HuH-7 (cell line): ENCODE measurements at places on chromosomes 11 and 22.
A peak's percentile ranks its signal among the peaks of the same experiment; 100 is the strongest.

- DNase-seq, result peak; percentile 18
Measured at GRCh38 chr11:107563702-107564101, 1.8 kb downstream of the ALKBH8 start.

- no peak for DNase-seq
Measured at GRCh38 chr11:86063536-86063935, 5.3 kb downstream of the PICALM start.

- DNase-seq, result peak; percentile 58
Measured at GRCh38 chr22:26524870-26525269, 12.6 kb upstream of the TFIP11 start.

GRCh38 chr22:36355894-36356293 lies 31.9 kb downstream of the MYH9 start:
- DNase-seq, result no peak

DNA sequence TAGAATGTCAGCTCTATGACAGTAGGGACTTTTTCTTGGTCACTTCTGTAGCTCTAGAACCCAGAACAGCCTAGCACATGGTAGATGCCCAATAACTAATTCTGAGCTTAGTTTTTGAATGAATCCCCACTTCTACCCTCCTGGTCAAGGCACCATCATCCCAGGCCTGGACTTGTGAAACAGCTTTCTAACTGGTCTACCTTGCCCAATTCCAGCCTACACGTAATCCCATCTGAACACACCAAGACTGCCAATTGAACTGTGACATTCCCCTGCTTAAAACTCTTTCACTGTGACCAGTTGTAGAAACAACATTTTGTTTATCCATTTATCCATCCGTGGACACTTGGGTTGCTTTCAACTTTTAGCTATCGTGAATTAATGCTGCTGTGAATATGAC lies 6.1 kb upstream of the FOLR3 start:
- DNase-seq, result no peak

- no peak for DNase-seq
Measured at GRCh38 chr22:43098356-43098755, 9.2 kb upstream of the TTLL1 start.

GRCh38 chr11:115944596-115944995 lies 440.4 kb upstream of the CADM1 start:
- no peak for DNase-seq

DNA sequence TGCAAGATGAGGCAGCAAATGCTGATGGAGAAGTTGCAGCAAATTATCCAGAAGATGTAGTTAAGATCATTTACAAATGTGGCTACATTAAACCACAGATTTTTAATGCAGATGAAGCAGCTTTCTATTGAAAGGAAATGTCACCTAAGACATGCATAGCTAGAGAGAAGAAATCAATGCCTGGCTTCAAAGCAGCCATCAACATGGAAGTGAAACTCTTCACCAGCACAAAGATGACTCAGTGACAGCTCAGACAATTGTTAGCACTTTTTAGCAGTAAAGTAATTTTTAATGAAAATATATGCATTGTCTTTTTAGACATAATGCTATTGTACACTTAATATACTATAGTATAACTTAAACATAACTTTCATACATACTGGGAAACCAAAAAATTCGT lies 71.4 kb downstream of the FANCF start:
- DNase-seq, result no peak

DNA sequence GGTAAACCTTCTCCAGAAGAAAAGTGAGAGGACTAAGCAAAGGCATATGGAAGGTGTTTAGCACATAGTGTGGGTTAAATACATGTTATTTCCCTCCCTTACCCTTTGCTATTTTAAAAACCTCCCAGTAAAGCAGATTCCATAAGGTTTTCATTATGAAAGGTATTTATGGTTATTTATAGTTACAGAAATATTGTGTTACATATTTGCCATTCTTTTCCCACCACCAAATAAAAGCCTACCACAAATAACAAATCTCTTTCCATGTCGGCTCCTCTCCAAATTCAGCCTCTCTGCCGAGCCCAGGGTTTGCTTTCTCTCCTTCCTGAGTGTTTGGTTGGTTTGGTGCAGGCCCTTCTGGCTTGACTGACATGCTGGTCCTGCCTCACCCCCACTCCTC lies 64.4 kb downstream of the INSC start:
- DNase-seq, result no peak

GRCh38 chr11:95142431-95142830 lies 52.8 kb downstream of the ENDOD1 start:
- DNase-seq, result no peak

GRCh38 chr11:107927559-107927958 lies 689 bp upstream of the RAB39A start:
- DNase-seq, result no peak

DNA sequence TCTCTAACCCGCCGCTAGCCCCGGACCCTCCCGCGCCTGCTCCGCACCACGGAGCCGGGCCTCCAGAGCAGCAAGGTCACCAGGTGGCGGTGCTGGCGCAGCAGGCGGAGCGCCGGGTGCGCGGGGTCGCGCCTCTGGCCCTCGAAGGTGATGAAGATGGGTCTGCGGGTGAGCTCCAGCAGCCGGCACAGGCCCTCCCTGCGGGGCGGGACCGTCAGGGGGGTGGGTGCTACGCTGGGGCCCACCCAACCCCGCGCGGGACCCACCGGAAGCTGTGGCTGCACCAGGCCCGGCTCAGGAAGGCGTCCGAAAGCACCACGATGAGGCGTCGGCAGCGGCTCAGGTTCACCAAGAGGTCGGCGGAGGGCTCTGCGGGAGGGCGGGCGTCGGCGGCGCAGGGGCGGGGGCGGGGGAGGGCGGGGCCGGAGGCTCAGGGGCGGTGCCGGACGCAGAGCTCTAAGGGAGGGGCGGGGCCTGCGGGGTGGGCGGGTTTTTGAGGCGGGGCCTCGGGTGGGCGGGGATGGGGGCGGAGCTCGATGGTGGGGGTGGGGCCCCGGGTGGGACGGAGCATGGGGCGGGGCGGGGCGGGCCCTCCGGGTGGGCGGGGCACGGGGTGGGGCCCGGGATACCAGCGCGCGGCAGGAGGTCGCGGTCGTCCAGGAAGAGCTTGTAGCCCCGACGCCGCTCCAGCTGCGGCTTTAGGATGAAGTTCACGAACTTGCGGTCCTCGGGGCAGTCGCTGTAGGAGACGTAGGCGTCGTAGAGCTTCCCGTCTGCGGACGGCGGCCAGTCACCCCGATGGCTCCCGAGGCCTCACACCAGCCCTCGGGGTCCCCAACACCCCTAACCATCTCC lies 7.8 kb downstream of the SIGIRR start:
- peak; percentile 83 for DNase-seq

GRCh38 chr11:86722006-86722405 lies 49.6 kb upstream of the ME3 start:
- DNase-seq, result no peak

DNA sequence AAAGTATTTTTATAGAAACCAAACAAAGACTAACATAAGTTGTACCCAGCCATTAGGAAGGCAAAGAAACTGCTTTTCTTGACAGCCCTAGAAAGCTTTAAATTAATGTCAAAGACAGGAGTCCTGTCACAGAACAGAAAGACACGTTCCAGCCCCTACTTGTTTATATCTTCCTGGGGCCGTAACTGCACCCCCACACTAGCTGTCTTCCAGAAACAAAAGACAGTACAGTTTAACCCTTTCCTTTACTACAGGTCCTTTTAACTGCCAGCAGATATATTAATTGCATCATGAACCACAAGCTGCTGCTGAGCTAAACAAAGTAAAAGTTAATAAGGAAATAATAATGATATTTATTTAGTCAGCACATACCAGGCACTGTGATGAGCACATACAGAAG lies 20.3 kb upstream of the CFAP300 start:
- DNase-seq, result no peak

- DNase-seq, result no peak
Measured at GRCh38 chr11:123314972-123315371, 115.1 kb upstream of the GRAMD1B start.

GRCh38 chr11:122105044-122105758 lies 10.8 kb downstream of the BLID start:
- no peak for DNase-seq

DNA sequence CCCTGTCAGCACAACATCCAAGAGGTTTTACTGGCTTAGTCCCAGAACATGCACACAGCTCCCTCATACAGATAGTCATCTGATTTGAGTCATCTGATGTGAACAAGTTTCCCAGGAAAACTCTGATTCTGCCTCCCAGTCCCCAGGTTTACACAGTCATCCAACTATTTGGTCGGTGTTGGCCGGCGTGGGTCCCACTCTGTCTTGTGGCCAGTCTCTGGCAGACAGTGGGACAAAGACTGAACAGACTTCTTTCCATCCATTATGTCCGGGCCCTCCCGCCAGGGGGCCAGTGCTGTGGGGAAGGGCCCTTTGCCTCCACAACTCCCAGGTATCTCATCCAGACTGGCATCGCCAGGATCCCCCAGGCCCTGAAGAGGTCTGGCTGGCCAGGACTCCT lies 60.0 kb downstream of the BTG4 start:
- no peak for DNase-seq

GRCh38 chr11:19822531-19822930 lies 109.9 kb downstream of the NAV2 start:
- no peak for DNase-seq

- DNase-seq, result no peak
Measured at GRCh38 chr11:117908959-117909610, 20.1 kb downstream of the TMPRSS13 start.

GRCh38 chr11:34970033-34970432 lies 53.6 kb downstream of the PDHX start:
- no peak for DNase-seq

DNA sequence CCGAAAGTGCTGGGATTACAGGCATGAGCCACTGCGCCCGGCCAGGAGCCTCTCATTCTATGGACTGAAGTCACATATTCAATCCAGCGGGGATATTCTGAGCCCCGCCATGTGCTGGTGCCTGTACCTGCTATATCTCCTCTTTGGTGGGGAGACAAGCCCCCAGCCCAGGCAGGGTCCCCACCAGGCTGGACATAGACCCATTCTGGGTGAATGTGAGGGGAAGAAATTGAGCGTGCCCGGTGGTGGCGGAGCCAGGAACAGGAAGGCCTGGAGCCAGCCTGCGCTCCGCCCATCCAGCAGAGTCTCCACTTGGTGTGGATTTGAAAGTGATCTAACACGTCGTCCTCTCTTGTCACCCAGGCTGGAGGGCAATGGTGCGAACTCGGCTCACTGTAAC lies 38.0 kb upstream of the CSNK1E start:
- no peak for DNase-seq

GRCh38 chr11:62922189-62922589 lies 1.0 kb upstream of the CHRM1 start:
- DNase-seq, result no peak

DNA sequence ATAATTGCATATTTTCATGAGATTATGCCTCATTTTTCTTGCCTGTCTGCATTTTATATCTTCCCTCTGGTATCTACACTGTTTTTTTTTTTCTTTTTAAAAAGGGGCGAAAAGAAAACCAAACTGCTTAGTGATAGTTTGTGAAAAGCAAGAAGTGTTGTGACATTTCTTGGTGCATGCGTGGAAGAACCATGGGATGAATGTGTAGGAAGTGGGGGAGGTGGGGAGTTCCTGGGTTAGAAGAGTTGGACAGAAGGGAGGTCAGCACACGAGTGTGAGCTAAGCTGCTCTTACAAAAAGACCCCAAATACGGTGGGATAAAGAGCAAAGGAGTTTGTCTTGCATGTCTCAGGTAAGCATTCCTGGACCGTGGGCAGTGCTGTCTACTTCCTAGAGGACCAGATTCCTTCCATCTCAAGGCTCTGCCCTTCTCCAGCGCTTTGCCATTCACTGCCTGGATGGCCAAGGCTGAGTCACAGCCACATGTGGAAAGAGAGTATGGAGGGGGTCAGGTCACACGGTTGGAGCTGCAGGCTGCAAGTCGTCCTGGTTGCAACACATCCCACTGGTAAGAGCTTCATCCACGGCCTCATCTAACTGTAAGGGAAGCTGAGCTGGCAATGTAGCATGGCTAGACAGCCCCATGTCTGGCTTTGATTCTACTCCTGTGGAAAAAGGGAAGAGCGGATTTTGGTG lies 300.6 kb downstream of the DDX10 start:
- no peak for DNase-seq

- no peak for DNase-seq
Measured at GRCh38 chr11:19975414-19975990, 184.8 kb downstream of the DBX1 start.

GRCh38 chr11:22193348-22194051 lies 615 bp downstream of the ANO5 start:
- peak; percentile 22 for DNase-seq

DNA sequence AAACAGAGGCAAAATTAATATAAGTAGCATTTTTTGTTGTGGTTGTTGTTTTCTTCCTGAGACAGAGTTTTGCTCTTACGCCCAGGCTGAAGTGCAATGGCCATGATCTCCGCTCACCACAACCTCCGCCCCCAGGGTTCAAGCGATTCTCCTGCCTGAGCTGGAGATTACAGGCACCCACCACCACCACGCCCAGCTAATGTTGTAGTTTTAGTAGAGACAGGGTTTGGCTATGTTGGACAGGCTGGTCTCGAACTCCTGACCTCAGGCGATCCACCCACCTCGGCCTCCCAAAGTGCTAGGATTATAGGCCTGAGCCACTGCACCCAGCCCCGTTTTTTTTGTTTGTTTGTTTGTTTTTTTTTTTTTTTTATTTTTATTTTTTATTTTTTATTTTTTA lies 64.5 kb downstream of the MCHR1 start:
- no peak for DNase-seq

GRCh38 chr11:20559523-20560300 lies 39.7 kb upstream of the SLC6A5 start:
- DNase-seq, result no peak

DNA sequence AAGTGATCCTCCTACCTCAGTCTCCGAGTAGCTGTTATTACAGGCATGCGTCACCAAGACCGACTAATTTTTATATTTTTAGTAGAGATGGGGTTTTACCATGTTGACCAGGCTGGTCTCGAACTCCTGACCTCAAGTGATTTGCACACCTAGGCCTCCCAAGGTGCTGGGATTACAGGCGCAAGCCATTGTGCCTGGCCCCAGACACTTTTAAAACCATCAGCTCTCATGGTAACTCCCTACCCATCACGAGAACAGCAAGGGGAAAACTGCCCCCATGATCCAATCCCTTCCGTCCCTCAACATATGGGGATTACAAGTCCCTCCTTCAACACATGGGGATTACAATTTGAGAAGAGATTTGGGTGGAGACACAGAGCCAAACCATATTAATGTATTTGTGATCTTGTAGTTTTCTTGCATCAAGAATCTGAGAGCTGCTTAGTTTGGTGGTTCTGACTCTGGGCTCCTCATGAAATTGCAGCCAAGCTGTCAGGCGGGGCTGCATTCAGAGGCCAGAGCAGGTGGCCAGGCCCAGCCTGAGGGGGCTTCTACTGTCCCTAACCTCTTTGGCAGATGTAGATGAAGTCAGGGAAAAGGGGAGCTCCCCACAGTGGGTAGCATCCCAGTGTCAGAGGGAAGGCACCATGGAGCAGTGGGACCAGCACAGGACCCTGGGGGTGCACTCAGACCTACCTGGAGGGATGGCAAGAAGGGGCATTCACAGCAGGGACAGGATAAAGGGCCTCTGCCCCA lies 31.2 kb upstream of the PRAME start:
- DNase-seq, result no peak

GRCh38 chr11:1929621-1930461 lies 10.3 kb downstream of the TNNT3 start:
- no peak for DNase-seq
